ENCODE measurements at places on chromosomes 5 and 9. TPM values are rescaled to one million over a fixed set of nuclear protein-coding genes. Genes with fewer than 3 reads are reported as not detected.

- DNase-seq, result no peak
Observed at GRCh38 chr9:119334745-119335144, 34.5 kb downstream of the BRINP1 start.

DNA sequence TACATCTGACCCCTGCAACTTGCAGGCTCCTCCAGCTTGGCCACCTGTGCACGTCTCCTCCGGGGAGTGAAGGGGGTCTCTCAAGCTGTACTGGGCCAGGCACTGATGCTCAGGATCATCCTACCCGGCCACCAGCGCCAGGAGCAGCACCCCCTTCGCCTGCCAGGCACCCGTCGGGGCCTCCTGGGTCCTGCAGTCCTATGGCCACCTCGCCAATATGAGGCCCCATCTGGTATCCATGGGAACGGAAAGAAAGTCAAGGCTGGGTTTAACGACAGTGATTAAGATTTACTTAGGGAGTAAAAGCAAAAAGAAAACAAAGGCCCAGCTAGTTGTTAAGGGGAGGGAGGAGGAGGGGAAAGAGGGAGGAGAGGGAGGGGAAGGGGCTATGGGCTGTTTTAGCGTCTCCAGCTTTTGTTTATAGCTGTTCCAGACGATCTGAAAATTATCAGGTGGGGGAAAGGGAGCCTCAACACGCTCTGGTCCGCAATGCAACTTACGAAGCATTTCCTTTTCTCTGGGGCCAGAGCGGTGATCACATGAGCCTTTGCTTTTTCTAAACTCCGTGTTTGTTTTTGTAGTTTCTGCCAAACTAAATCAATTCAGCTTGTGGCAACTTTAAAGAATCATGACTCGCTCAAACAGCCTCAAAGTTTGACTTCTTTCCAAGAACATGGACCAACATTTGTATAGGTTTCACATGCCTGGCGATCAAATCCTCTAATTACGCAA is 132.4 kb downstream of the ROR2 start:
- DNase-seq, result no peak

GRCh38 chr5:129199308-129199707 is 104.8 kb downstream of the ISOC1 start:
- no peak for DNase-seq

DNA sequence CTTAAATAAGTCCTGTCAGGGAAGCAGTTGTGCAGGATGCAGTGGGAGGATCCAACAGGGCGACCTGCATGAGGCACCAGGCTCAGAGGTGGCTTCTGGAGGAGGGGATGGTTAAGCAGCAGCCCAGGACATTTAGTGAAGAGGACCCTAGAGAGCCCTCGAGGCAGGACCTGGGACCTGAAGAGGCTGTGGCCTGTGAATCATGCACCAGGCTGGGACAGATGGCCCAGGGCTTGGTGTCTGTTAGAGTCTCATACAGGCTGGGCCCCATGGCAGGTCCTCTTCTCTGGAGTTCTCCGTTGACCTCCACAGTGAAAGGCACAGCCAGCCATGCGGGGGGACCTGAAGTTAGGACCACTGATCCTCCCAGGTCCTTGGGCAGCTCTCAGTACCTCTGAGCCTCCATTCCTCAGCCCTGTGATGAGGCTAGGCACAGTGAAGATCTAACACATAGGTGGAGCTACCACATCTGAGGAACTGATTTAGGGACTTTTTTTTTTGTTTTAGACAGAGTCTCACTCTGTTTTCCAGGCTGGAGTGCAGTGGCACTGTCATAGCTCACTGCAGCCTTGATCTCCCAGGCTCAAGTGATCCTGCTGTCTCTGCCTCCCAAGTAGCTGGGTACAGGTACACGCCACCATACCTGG is 60.8 kb upstream of the GARNL3 start:
- no peak for DNase-seq

DNA sequence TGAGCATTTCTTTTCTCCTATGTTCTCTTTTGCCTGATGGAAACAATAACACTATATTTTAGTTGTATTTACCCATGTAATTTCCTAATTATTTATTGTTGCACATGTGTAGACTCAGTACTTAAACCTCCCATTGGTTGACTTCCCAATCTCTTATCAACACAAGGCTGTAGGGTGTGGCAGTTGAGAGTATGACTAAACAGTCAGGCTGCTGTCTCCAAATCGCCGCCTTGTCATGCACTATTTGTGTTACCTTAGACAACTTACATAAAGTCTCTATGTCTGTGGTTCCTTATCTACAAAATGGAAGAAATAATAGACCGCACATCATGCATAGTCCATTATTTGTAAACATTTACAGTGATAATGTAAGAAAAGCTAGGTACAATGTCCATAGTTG is 68.9 kb upstream of the EFNA5 start:
- DNase-seq, result no peak

- no peak for DNase-seq
Observed at GRCh38 chr5:139445325-139446170, 6.2 kb upstream of the DNAJC18 start.

- no peak for DNase-seq
Observed at GRCh38 chr5:79510638-79511037, 3.3 kb downstream of the HOMER1 start.

- DNase-seq, result no peak
Observed at GRCh38 chr5:89229331-89230070, 346.5 kb upstream of the MEF2C start.

- DNase-seq, result no peak
Observed at GRCh38 chr5:140883927-140884697, 2.2 kb downstream of the PCDHA13 start.

- no peak for DNase-seq
Observed at GRCh38 chr9:76023715-76024195, 133.3 kb downstream of the PCSK5 start.

DNA sequence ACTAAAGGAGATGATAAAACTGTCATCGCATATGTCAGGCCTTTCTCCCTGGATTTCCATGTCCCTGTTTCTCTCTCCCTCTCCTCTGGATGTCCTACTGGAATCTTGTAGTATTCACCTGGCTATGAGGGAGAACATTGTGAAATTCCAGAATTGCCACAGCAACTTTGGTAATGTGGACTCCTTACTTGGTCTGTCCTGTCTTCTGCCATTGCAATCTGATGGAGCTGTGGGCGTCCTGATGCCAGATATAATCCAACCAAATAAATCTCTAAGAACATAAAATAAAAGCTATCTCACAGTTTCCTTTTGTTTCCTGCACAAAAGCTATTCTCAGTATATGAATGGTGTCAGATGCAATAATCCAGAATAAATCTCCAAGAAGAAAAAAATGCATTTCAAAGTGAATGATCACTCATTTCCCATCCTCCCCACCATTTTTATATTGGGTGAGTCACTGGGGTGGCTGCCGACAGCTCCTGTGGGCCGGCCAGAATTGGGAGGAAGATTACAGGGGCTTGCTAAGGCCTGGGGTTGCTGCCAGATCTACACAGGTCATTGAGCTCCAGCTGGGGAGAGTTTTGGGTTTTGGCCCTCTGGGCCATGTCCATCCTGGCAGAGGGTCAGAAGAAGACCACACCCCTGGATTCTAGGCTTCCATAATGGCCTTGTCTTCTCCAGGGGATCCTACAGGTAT is 160.7 kb upstream of the PITX1 start:
- no peak for DNase-seq

GRCh38 chr5:88678770-88679381 is 204.1 kb downstream of the MEF2C start:
- DNase-seq, result no peak

- DNase-seq, result no peak
Observed at GRCh38 chr5:136906545-136906944, 541.2 kb upstream of the TRPC7 start.

DNA sequence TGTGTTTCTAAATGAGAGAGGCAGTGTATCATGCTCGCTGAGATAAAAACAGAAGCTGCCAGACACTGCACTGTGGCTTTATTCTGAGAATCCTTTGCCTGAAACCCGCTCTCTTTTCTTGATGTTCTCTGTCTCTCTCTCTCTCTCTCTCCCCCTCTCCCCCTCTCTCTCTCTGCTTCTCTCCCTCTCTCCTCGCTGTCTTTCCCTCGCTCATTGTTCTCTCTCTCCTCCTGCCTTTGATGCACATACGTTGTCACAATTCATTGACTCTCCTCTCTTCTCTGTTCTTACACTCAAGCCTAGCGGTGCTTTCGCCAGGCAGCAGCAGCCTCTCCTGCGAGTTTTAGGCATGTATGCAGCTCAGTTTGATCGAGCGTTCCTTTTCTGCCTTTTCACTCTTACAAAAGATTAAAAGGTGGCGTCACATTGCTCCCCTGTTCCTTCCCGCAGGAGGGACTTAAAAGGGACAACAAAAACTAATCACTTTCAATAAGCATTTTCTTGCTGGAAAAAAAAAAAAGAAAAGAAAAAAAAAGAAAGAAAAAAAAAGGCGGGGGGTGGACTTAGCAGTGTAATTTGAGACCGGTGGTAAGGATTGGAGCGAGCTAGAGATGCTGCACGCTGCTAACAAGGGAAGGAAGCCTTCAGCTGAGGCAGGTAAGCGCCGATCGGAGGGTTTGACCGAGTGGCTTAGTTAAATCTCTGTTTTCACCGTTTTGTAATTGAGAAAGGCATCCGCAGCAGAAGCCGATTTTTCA is 717.9 kb upstream of the WWC1 start:
- DNase-seq, result no peak

DNA sequence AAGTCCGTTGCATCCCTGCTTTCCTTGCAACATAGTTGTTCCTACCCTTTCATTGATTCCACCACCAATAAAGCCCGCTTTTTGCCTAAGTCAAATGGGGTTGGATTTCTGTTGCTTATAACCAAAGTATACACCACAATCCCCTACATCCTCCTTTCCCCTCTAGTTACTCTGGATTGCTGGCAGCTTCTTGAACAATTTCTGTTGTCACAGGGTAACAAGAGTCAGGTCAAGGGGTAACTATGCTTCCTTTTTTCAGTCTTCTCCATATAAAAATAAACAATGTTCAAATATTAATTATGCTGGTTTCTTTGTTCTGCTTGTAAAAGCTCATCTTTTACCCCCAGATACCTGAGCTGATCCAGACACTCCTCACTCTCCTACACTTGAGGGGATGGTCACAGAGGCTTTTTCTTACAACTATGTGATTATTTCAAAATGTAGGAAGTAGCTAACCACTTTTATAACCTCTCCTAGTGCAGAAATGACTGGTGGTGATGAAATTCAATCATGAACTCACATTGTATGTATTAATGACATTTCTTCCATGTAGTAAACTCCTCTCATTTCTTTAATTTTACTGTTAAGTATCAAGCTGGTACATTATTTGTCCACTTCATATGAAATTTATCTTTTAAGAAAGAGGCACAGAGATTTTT is 136.5 kb downstream of the SNX18 start:
- no peak for DNase-seq

The CNTNAP3B gene
- total RNA-seq, result not detected

The BDP1 gene
- total RNA-seq, result 35.8 TPM
